ENCODE measurements at places on chromosomes 13 and 19. TPM values are rescaled to one million over a fixed set of nuclear protein-coding genes. Genes with fewer than 3 reads are reported as not detected.

OR4F17 gene
- not detected for total RNA-seq

MADCAM1 gene
- total RNA-seq, result not detected

CCDC169 gene
- total RNA-seq, result 3.7 TPM

TPP2 gene
- 64.5 TPM for total RNA-seq

COMP gene
- not detected for total RNA-seq

UGGT2 gene
- total RNA-seq, result 34.3 TPM

ZNF491 gene
- 6.5 TPM for total RNA-seq

CEACAM6 gene
- total RNA-seq, result not detected

ZNF628 gene
- total RNA-seq, result 1.7 TPM

SMAD9 gene
- 1.1 TPM for total RNA-seq

SUGT1 gene
- 25.3 TPM for total RNA-seq

GFY gene
- total RNA-seq, result not detected

CGB8 gene
- total RNA-seq, result not detected

GIPC1 gene
- total RNA-seq, result 151 TPM

EDDM13 gene
- not detected for total RNA-seq

ZNF541 gene
- total RNA-seq, result 0.69 TPM

GRIK5 gene
- total RNA-seq, result not detected

FGF14 gene
- under 0.01 TPM for total RNA-seq

LCP1 gene
- 2.9 TPM for total RNA-seq

MEIOSIN gene
- total RNA-seq, result not detected

GJB6 gene
- total RNA-seq, result not detected

FCGBP gene
- total RNA-seq, result 0.33 TPM

TPRX2 gene
- not detected for total RNA-seq

FFAR3 gene
- total RNA-seq, result not detected

RHPN2 gene
- 5.7 TPM for total RNA-seq

S1PR2 gene
- 10.0 TPM for total RNA-seq

CEACAM21 gene
- total RNA-seq, result not detected

WDR87 gene
- total RNA-seq, result not detected

TMPRSS9 gene
- total RNA-seq, result not detected

CGB1 gene
- not detected for total RNA-seq

TRPC4 gene
- not detected for total RNA-seq

SIGLEC12 gene
- not detected for total RNA-seq

RPL13A gene
- total RNA-seq, result 2,051 TPM

PRR20A gene
- total RNA-seq, result not detected

CYP2F1 gene
- total RNA-seq, result not detected

PLIN5 gene
- total RNA-seq, result not detected

PLPP2 gene
- total RNA-seq, result 1.4 TPM

NLRP9 gene
- total RNA-seq, result not detected

FAM124A gene
- total RNA-seq, result 37.9 TPM

PSG2 gene
- total RNA-seq, result not detected

ACP5 gene
- total RNA-seq, result 110 TPM

EDNRB gene
- total RNA-seq, result 398 TPM

CNN1 gene
- total RNA-seq, result not detected

Measured in melanocyte of skin (primary cell).